ENCODE measurements at places on chromosomes 6 and 20.

DNA sequence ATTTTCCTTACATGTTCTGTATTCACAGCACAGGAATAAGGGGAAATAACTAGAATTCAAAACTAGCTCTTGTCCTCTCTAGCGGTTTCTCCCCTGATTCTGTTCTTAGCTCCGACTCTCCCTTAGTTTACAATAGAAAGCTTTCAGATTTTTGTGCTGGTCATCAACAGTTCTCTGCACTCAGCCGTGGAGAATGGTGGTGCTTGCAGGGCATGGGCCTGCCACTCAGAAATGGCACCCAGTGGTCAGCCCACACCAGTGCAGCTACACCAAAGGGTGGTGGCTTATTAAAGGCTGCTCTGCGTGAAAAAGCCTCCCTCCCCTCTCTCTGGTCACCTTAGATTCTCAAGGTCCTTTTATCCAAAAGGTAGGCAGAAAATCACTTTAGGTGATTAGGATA lies 123.5 kb downstream of the SASH1 start:
- DNase-seq, result no peak

DNA sequence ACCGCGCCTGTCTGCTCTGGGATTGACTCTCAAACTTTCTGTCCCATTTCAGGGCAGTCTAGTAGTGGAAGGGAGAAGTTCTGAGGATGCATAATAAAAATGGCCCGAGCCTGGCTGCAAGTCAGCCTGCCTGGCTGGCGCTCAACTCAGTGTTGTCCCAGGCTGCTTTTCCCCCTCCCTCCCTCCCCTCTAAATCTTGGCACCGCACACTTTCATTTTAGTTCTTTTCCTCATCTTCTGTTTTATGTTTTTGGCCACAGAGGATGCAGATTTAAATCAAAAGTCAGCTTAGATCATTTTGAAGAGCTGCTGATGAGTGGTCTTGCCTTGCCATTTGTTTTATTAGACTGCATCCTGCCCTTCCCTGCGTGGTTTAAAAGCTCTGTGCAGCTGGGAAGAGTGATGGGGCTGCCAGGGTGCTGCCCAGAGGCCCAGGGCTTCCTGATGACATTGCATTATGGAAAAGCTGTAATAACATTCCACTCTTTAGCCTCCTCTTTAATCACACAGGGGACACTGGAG lies 6.5 kb upstream of the UQCC2 start:
- DNase-seq, result no peak

- DNase-seq, result no peak
These were observed 112.2 kb upstream of the ARMC2 start for GRCh38 chr6:108736002-108736361.

- DNase-seq, result no peak
These were observed 26.5 kb downstream of the HLA-DOB start for GRCh38 chr6:32790306-32790705.

DNA sequence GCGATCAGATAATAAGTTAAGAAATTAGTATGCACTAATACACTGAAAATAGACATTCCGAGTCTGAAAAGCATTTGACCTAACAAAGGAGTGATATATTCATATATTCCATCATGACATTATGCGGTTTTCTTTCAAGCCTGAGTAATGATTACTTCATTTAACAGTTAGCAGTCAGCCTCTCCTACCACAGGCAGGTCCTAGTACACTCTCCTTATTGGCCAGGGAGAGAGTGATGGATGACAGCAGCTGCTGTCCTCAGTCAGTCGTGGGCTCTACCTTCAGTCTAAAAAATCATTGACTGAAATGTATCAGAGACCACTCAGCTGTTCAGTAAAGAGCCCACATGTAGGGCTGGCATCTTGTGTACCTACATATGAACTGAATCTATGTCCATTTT lies 33.2 kb upstream of the VGLL2 start:
- DNase-seq, result no peak

DNA sequence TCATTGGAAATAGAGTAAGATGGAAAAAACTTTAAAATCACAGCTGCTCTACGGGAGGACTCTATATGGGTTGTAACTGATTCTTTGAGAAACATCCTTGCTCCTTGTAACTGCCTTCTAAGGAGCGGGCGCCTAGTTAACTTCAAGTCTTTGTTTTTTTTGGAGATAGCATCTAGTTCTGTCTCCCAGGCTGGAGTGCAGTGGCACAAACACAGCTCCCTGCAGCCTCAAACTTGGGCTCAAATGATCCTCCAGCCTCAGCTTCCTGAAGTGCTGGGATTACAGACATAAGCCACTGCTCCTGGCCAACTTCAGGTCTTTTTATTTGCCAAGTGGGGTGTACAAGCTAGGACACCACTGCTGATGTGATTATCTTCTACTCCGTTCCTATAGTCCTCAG lies 506.4 kb upstream of the SOX4 start:
- DNase-seq, result no peak

DNA sequence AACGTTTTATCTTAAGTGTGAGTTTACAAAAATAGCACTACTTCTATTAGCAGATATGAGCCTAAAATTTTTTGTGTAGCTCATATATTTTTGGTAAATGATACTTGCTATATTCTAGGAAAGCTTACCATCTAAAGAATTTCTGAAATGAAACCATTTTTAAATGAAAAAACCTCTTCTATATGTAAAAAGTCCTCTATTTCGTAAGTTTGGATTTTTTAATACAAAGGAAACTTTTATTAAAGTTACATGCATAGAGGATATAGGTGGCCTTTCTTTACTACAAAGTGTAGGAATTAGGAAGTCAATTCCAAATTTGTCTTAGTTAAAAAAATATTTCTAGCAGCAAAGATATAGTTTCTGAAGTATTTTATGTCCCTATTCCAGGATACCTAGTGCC lies 18.8 kb downstream of the EFHC1 start:
- no peak for DNase-seq

- no peak for DNase-seq
These were observed 3.1 kb upstream of the HINT3 start for GRCh38 chr6:125953502-125953875.

- no peak for DNase-seq
These were observed 33.2 kb upstream of the AKAP7 start for GRCh38 chr6:131101911-131102680.

GRCh38 chr6:164926686-164927085 lies 382.7 kb downstream of the C6orf118 start:
- DNase-seq, result no peak

- DNase-seq, result no peak
These were observed 752.6 kb upstream of the MARCKS start for GRCh38 chr6:113104541-113104940.

DNA sequence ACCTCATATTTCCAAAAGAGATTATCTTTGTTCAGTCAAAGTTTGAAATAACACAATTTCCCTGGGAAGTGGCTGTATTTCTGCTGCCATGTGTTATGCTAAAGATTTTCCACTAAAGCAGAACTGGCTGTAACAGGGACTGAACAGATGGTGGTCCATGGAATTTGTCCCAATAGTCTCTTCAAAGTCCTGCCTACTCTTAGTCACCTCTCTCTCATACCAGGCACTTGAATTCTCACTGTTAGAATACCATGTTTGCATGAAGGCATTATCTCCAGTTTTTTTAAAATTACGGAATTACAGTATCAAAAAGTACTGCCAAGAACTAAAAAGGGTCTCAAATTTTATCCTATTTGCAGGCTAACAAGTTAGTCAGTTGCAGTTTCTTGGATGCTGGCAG lies 105.0 kb upstream of the HDDC2 start:
- no peak for DNase-seq

- DNase-seq, result no peak
These were observed 104.2 kb upstream of the PRND start for GRCh38 chr20:4617484-4617883.

- DNase-seq, result no peak
These were observed 220.4 kb downstream of the FARS2 start for GRCh38 chr6:5481750-5482149.

GRCh38 chr20:46978951-46979491 lies 84.4 kb downstream of the EYA2 start:
- DNase-seq, result no peak

DNA sequence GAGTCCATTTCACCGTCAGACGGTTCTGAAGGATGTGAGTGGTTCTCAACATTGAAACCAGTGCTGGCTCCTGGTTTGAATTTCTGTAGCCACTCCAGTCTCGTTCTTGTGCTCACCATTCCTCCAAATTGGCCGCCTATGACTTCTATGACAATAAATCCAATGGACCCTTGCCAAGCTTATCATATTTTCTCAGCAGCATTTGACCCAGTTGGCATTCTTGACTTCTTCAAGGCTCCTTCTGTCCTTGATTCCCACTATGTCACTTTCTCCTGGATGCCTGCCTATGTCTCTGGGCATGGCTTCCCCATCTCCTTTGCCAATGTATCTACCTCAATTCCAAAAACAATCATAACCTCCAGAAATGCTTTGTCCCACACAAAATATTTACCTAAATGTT lies 756.0 kb upstream of the NRSN1 start:
- DNase-seq, result no peak

- DNase-seq, result no peak
These were observed 58.9 kb downstream of the IPCEF1 start for GRCh38 chr6:154297721-154298120.

GRCh38 chr6:134753001-134753400 lies 196.9 kb downstream of the ALDH8A1 start:
- no peak for DNase-seq

GRCh38 chr20:50272030-50272723 lies 81.5 kb downstream of the CEBPB start:
- DNase-seq, result no peak
